ENCODE measurements at places on chromosomes 12 and 14.

DNA sequence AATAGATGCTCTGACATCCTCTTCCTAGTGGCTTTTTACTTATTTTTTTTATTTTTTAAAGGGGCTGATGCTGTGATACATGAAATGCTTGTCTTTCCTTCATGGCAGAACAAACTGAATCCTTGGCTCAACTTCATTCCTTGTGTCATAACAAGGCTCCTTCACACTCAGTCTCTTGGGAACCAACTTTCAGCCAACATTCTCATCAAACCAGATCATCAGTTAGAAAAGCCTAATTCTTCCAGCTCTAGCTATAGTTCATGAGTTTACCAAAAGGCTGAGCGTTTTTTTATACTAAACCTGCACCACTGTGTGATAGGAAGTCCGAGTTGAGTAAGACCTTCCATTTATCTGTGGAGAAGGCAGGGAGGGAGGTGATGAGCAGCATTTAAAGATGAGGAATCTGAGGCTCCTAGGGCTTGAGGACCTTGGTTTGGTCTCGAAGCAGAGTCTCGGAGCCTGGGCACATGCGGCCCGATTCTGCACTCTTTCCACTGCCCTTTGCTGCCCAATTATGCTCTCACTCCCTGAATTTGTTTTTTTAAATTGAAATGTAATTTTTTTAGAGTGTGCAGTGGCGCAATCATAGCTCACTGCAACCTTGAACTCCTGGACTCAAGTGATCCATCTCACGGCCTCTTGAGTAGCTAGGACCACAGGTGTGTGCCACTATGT is 8.2 kb downstream of the GPRC5D start:
- DNase-seq: no peak

DNA sequence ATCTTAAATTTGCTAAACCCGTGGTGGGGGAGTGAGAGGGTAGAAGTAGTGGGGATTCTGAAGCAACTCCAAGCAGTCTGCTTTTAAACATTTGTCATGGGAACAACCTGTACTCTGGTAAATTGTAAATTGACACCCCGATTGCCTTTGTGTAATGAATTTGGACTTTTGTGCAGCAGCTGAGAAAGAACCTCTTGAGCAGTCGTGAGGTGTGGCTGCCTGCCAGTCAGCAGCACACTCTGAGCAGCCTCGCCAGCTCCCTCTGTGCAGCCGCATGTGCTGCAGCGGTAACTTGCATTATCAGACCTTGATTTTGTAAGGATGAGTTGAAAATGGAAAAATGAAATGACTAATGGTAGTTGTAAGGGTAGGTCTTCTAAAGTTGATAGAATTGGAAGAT is 74.3 kb downstream of the SUSD6 start:
- DNase-seq: no peak

DNA sequence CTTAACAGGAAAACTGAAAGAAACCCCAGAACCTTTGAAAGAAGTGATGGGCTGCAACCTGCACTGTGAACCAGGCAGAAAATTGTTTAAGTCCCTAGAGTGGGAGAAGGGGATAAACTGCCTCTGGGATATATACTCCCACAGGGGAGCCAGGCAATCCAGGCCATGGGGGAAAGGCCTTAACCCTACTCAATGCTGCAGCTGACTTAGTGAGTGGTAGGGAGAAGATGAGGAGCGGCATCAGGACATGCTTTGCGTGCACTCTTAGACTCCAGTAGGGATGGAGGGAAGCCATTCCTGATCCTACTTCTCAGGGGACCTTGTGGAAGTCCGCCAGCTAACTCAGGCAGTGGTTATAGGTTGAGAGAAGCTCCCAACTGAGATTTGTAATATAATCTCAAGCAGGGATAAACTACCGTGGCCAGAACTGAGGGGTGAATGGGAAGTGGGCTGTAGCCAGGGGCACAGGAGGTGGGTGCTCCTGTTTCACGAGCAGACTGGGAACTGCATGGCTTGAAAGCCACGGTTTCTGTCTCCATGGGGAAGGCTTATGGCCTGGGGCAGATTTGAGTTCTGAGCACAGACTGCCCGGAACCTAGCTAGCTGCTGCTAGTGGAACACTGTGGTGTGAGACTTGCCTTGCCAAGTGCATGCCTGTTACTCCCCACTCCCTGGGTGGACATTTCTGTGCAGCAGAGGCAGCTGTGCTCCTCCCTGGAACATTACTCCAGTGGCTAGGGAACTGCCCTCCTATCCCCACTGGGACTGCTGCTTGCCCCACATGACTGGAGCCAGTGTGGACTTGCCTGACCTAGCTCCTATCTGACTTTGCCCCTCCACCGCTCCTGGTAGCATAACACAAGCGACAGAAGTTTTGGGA is 119.2 kb upstream of the SCAF11 start:
- DNase-seq: no peak

GRCh38 chr12:109729801-109730200 is 16.2 kb downstream of the FAM222A start:
- DNase-seq: no peak

DNA sequence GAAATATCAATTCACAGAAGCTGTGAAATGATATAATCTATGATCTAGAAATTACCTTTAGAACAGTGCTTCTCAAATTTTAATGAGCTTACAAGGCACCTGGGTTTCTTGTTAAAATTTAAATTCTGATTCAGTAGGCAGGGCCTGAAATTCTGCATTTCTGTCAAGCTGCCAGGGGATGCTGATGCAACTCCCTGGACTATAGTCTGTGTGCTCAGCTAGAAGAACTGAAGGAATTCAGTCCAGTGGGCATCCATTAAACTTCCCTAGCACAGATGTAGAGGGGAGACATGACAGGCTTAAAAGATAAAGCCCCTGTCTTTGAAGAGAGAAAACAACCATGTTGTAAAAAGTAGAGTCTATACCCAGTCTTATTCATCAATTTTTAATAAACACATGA is 441.8 kb downstream of the TMTC2 start:
- DNase-seq: no peak

GRCh38 chr12:61915420-61915819 is 344.8 kb upstream of the USP15 start:
- DNase-seq: no peak

GRCh38 chr12:122125452-122126341 is 47.1 kb downstream of the MLXIP start:
- no peak for DNase-seq

DNA sequence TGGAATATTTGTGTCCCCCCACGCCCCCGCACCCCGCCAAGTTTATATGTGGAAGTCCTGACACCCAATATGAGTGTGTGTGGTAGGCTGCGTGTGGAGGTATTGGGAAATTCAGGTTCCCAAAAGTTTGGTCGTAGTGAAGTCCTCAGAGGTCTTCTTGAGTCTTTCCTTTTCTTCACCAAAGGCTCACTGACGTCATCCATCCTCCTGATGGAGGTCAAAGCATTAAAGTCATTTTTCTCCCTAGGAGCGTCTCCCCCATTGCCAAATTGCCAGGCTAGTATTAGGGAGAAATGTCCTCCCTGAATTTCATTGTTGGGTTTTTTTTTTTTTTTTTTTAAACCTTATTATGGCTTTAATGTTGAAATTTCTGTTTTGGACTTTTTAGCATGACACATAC is 113.7 kb downstream of the RGS6 start:
- no peak for DNase-seq

DNA sequence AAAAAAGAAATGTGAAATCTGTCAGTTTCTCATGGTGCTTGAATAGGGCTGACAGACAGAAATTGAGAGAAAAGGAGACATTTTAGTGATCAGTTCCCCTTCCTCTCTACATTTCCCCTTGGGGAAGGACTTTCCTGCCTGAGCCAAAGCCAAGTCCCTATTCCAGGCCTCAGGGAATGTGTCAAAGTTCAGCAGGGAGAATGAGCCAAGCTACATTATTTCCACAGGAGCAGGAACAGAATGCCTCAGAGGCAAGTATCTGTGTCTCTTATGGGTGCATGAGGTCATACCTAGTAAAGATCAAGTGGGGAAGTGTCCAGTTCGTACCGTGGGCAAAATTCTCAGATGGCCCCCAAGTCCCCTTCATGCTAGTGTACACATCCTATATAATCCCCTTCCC is 68.6 kb downstream of the IQSEC3 start:
- no peak for DNase-seq

GRCh38 chr12:92248977-92249376 is 103.3 kb upstream of the BTG1 start:
- DNase-seq: no peak

GRCh38 chr12:117622741-117623140 is 261.3 kb upstream of the NOS1 start:
- no peak for DNase-seq

DNA sequence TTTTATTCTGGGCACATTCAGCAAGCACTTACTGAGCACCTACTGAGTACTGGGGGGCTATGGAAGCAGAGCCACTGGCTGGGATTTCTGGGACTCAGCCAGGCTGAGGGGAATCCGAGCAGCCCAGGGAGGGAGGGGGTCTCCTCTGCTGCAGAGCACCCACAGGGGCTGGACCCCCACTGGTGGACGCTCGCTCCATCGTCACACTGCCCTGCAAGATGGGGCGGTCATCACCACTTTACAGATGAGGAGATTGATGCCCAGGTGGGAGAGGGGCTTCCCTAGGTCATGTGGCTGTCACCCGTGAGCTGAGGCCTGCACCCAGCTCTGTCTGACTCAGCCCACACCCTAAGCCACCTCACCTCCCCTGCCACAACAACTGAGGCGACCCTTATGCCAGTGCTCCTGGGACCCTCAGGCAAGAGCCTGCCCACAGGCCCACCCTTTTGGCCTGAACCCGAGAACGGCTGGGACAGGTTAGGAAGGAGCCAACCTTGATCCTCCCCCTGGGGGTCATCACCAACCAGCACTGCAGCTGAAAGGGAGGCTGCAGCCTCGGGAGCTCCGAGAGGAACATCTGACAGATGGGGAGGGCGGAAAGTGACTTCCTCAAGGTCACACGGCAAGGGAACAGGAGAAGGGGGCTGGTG is 74.4 kb downstream of the SERPINA3 start:
- no peak for DNase-seq

GRCh38 chr12:121574025-121574424 is 6.8 kb downstream of the KDM2B start:
- no peak for DNase-seq

DNA sequence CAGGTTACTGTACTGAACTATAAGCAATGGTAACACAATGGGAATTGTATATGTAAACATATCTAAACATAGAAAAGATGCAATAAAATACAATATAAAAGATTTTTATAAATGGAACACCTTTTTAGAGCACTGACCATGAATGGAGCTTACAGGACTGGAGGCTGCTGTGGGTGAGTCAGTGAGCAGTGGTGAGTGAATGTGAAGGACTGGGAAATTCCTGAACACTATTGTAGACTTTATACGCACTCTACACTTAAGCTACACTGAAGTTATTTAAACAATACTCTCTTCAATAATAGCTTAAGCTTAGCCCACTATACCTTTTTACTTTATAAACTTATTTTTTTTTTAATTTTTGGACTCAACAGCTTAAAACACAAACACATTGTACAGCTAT is 313.5 kb downstream of the KCNC2 start:
- no peak for DNase-seq

DNA sequence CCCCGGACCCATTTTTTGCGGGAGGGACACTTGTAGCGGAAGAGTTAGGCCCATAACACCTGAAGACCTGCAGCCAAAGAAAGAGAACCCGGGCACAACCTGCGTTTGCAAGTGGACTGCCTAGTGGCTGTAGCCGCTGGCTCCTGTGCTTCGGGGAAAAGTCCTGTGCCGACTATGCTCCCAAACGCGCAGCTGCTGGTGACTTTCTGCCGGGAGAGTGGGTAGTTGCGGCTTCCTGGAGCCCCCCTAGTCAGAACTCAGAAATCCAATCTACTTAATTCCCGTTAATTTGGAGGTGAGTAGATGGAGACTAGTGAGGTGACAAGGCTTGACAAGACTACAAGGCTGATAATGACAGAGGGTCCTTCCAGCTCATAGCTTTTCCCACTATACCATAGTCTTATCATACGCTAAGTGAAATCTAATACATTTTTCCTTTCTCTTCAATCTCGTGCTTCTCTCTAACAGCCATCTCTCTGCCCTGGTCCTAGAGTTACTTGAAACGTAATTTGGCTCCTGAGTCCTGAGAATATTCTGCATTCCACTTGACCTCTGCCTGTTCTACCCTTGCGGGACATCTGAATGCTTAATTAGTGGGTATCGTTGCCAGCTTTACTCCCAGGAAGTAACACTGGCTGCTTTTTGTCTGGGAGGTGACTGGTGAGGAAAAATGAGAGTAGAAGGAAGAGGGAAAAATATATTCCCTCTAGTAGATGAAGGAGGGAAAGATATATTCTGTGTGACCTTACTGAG is 556 bp downstream of the MTHFD1 start:
- no peak for DNase-seq

- no peak for DNase-seq
These were observed 844 bp downstream of the DPF3 start for GRCh38 chr14:72892879-72893635.

- no peak for DNase-seq
These were observed 79.7 kb downstream of the DUSP16 start for GRCh38 chr12:12482959-12483358.

DNA sequence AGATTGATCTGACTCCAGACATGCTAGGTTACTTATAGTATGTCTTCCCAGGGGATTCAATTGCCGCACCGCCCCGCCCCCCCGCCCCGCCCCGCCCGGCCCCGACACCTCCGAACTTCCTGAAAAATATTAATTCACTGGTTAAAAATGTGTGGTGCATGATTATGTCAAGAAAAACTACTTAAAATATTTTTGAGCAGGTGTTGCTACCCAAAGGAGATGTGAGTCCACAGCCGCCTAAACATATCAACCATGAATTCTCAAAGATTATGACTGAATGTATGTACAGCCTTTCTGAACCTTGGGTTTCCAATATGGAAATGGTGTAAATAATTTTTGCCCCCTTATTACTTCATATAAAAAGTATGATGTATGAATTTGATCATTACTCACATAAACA is 2.7 kb upstream of the RIMKLB start:
- DNase-seq: no peak

- no peak for DNase-seq
These were observed 26.3 kb downstream of the TC2N start for GRCh38 chr14:91841065-91841464.

DNA sequence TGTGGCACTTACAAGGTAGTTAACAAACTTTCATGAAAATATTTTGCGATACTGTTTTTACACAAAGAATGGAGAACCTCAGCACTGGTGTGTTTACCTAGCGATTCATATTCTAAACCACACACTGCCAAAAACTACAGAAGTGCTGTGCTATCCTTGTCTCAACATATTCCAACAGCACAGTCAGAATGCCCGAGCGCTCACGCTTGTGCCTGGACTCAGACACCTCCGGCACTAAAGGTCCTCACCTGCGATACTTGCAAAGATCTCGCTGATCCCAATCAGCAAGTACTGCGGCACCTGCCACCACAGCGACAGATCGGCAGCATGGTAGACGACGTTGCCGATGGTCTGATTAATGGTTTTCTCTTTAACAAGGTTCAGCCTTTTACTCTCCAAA is 23.2 kb downstream of the SLC15A4 start:
- DNase-seq: no peak

- no peak for DNase-seq
These were observed 99.1 kb upstream of the DYNC1H1 start for GRCh38 chr14:101865288-101865687.
